ENCODE measurements at places on chromosomes 11 and 22. TPM values are rescaled to one million over a fixed set of nuclear protein-coding genes. Genes with fewer than 3 reads are reported as not detected.

GRCh38 chr11:3154001-3154599 lies 11.0 kb downstream of the OSBPL5 start:
- H3K4me3 ChIP-seq = no peak overlapping the region
- no peak for DNase-seq
- H3K4me1 ChIP-seq = peaks cover 12% of the 10 kb centered on the region
- no peaks in the 10 kb centered on the region for H3K36me3 ChIP-seq
- H3K27ac ChIP-seq = peak overlapping the region; percentile 31
- no peaks in the 10 kb centered on the region for H3K27me3 ChIP-seq

DNA sequence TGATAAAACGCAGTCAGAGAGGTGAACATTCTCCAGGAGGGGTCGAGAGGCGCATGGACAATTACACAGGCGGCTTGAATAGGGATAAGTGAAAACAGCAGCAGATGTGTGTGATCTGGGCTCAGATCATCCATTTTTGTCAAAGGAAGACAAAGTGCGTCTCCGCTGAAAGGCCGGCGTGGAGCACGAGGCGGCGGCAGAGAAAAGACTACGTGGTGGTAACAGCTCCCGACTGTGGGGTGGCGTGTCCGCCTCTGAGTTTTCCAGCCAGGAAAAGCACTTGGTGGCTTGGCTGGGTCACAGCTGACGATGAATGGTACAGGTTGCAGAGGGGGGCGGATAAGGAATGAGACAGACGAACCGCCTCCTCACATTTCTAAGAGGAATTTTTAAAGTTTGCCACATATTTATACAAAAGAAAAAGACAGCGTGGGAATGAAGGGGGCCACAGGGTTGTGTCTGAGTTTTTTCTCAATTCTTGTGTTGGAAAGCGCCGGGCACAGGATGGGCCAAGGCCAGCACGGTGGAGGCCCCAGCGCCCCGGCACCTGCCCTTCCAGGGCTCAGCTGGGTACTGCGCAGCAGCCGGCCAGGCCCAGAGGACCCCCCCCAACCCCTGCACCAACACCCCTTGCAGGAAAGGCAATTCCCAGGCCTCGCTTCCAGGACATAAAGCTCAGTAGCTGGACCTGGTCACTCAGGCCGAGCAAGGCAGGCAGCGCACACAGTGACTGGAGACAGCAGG lies 80.4 kb downstream of the TRMU start:
- H3K27me3 ChIP-seq = no peaks in the 10 kb centered on the region
- DNase-seq = no peak
- H3K36me3 ChIP-seq = no peaks in the 10 kb centered on the region

The TIMP3 gene
- 33.6 TPM for total RNA-seq

The MB gene
- 8.8 TPM for total RNA-seq

- H3K27ac ChIP-seq = peak overlapping the region; percentile 55
- no peaks in the 10 kb centered on the region for H3K27me3 ChIP-seq
- peak; percentile 66 for DNase-seq
- peaks cover 5% of the 10 kb centered on the region for H3K4me1 ChIP-seq
Observed at GRCh38 chr11:61602775-61603569, 22.1 kb upstream of the SYT7 start.

The MPPED2 gene
- 0.57 TPM for total RNA-seq

The AMOTL1 gene
- total RNA-seq = 3.1 TPM

DNA sequence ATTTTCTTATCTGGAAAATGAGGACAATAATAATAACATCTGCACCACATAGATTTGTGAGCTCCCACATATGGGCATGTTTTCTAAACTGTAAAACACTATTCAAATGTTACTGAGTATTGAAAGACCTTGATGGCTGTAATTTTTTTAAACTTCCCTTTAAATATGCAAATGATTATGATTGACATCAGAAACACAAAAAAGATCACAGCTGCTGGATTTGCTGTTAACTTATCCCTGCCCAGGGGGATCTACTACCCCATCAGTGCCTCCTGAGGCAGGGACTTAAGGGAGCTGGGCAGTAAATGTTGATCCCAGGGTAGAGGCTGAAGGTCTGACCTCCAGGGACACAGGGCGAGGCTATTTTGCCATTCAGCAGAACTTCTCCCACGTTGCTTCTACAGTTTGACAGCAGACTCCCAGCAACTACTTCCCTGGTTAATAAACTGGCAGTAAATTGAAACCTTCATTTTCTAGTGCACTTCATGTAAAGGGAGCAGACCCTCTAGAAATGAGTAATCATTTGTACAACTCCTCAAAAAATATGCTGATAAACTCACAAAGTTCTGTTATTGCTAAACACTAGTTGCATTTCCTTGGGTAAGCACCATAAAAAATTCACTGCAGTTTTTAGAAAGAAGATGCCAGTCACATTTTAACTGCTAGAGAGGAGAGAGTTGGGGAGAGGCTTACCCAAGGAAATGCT lies 20.3 kb downstream of the TMPRSS5 start:
- DNase-seq = no peak
- H3K4me3 ChIP-seq = no peak overlapping the region
- peaks cover 1% of the 10 kb centered on the region for H3K4me1 ChIP-seq
- H3K36me3 ChIP-seq = no peaks in the 10 kb centered on the region
- no peak overlapping the region for H3K27ac ChIP-seq
- no peaks in the 10 kb centered on the region for H3K27me3 ChIP-seq

The SOX10 gene
- 0.57 TPM for total RNA-seq
